ENCODE measurements at places on chromosomes 5 and 9.
A peak's percentile ranks its signal among the peaks of the same experiment; 100 is the strongest.

DNA sequence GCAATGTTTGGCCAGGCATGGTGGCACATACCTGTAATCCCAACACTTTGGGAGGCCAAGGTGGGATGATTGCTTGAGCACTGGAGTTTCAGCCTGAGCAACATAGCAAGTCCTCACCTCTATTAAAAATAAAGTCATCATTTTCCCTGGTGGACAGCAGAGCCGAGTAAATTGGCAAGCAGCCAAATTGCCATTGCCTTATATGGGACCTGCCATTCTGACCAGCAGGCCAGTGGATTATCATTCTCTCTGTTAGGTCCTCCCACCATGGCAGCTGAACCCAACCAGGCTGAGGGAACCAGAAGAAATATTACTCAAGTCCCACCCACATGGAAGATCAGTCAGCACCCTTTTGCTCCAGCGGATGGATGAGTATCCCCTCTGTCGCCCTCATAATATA, 1829.9 kb downstream of the EFNA5 start:
- DNase-seq: peak; percentile 0

GRCh38 chr5:135214897-135215616, 181.0 kb upstream of the PITX1 start:
- DNase-seq: no peak

GRCh38 chr5:179819296-179820126, 1.2 kb upstream of the SQSTM1 start:
- peak; percentile 57 for DNase-seq

- DNase-seq: no peak
Observed at GRCh38 chr5:178465861-178466288, 124.3 kb downstream of the COL23A1 start.

- DNase-seq: no peak
Observed at GRCh38 chr9:30058463-30058862, 2326.0 kb upstream of the ACO1 start.

GRCh38 chr5:131883984-131884383, 61.5 kb downstream of the MEIKIN start:
- no peak for DNase-seq

DNA sequence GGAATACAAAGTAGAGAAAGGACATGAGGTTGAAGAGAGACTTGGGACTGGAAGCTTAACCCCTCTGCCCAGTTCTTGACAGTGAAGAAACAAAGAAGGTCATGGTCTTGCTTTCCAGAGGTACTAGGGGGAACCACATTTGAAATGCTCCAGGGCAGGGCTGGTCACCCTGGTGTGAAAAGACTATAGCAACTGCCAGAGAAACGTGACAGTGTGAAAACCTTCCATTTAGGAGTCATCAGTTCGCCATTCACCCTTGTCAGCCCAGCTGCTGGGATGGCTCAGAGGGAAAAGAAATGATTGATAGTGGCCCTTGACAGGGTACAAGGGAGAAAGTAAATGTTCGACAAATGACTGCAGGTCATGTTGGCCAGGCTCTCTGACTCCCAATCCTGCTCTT, 56.7 kb downstream of the MAT2B start:
- DNase-seq: no peak

- DNase-seq: no peak
Observed at GRCh38 chr9:129598089-129598596, 22.8 kb downstream of the C9orf50 start.

GRCh38 chr5:112682621-112683061, 55.0 kb upstream of the APC start:
- DNase-seq: no peak

GRCh38 chr5:178322736-178323540, 90.3 kb upstream of the PHYKPL start:
- DNase-seq: no peak

GRCh38 chr5:13653709-13654108, 290.8 kb downstream of the DNAH5 start:
- DNase-seq: no peak

DNA sequence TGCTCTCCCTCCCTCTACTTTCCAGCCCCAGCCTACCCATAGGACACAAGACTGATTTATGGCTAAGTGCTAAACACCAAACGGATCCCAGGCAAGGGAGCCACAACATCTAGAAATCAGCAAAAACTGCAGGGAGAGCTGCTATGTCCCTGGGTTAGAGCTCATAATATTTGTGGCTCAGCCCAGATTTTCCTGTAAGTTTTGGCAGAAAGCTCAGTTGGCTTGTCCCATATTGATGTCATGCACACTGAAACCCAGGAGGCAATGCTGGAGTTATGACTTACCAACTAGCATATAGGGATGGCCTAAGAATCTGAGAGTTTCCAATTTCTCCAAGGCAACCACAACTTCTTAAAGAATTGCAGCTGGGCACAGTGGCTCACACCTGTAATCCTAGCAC, 44.7 kb upstream of the MYOT start:
- no peak for DNase-seq

DNA sequence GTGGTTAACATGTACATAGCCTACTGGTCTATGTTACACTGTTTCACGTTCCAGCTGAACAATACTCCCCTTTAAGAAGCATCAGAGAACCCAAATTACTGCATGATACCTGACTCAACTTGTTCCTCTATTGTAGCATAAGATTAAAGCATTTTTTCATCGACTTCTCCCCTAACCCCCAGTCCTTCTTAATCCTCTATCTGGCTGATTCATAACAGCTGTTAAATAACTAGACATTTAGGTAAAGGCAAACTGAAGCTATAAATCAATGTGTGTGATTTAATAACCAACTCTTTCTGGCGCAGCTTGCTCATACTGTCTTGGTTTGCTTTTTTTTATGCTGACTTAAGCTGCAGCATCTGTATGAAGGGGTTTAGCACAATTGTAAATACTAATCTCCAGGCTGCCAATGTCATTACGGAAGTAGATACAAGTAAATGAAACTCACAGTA, 94.2 kb upstream of the MTAP start:
- DNase-seq: no peak

GRCh38 chr5:35804201-35804653, 52.5 kb upstream of the IL7R start:
- DNase-seq: peak; percentile 96

- DNase-seq: no peak
Observed at GRCh38 chr9:137405677-137406081, 17.3 kb downstream of the EXD3 start.

- DNase-seq: no peak
Observed at GRCh38 chr9:26034786-26035185, 356.5 kb upstream of the TUSC1 start.

DNA sequence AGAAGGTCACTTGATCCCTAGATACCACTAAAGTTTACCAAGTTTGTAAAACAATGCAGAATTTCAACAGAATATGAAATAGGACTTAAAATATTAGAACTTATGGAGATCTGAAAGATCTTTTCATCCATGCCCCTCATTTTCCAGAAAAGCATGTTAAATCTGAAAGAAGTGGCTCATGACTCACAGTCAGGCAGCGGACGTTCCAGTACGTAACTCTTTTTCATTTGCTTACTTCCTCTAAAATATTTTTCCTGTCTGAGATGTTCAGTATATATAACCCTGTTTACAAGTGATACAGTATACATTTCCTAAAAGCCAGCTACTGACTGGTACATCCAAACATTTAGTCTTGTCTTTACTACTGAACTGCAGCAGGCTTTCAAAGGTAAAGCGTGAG, 22.3 kb downstream of the FBXW2 start:
- no peak for DNase-seq

DNA sequence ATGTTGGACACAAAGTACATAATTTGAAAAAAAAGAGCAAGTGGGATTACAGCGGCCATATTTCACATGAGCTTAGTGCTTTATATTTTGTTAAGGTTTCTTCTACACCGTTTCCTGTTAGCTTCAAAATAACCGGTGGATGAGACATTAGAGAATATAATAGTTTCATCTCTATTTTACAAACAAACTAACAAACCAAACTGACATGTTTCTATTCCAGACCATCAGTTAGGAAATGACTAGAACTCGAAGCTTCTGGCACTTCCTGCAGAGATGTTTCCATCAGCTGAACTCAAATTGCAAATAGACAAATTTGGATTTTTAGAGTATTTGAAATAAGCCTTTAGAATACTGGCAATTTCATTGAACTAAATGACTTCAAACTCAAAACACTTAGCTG, 86.5 kb downstream of the MTRR start:
- DNase-seq: no peak

GRCh38 chr5:118378959-118379358, 609.4 kb downstream of the DTWD2 start:
- DNase-seq: no peak

- DNase-seq: no peak
Observed at GRCh38 chr5:107535849-107536248, 134.9 kb downstream of the EFNA5 start.

DNA sequence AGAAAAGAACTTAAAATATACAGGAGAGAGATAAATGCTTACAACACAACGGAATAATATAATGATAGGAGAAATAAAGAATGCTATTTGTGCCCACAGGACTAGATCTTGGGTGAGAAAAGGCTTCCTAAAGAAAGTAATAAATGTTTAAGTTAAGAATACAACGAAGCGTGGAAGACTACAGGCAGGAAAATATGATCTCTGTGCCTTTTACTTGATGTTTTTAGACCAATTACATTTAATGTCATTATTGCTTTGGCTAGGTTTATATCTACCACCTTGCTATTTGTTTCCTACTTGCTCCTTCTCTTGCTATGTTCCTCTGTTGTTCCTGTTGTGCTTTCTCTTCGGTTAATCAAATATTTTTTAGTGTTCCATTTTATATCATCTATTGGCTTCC, 80.2 kb upstream of the GOLGA1 start:
- no peak for DNase-seq

- DNase-seq: no peak
Observed at GRCh38 chr5:72695659-72696058, 120.8 kb upstream of the TNPO1 start.

DNA sequence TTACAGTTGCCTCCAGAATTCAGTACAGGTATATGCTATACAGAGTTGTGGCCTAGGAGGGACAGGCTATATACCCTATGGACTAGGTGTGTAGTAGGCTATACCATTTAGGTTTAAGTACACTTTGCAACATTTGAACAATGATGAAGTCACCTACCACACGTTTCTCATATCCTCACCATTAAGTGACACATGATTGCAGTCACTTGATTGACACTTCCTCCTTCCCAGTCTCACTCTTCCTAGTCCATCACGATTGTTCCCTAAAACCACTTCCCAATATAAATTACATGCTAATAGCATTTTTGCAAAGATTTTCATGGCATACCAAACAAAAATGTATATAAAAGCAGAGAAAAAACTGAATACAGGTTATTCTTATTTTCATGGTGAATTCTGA, 312.2 kb downstream of the EPB41L4A start:
- no peak for DNase-seq

DNA sequence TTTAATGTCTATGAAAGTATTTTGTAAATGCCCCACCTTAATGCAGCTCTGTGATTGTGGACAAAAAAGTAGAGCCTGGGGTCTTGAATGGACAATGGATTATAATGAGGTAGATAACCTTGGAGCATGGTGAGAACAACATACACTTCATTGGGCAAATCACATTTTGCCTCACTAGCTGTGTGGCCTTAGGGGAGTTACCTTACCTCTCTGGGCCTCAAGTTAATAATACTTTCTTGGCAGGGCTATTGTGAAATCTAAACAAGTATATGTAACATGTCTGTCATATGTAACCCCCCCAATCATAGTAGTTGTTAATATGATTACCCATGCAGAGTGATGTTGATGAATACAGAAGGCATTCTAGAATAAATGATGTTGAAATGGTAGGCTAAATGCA, 213.6 kb upstream of the ANKRD55 start:
- DNase-seq: no peak

GRCh38 chr5:107739661-107740060, 68.9 kb upstream of the EFNA5 start:
- no peak for DNase-seq

DNA sequence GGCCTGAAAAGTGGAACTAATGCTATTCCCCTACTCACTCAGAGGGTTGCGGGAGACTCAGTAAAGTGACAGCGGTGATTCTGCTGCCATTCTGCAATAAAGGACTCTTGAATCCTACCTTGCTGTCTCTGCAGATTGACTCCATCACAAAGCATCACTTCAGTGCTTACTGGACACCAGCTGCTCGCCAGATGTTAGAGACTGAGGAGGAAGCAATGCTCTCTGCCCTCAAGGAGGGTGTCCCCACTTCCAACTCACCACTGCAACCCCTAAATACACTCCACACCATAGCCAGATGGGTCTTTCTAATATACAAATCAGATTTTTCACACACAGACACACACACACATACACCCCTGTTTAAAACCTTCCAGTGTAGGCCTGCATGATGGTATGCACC, 21.4 kb downstream of the TTLL11 start:
- no peak for DNase-seq

GRCh38 chr9:98790842-98791607, 5.3 kb downstream of the ANKS6 start:
- peak; percentile 11 for DNase-seq

GRCh38 chr9:37947977-37948376, 44.0 kb upstream of the SLC25A51 start:
- no peak for DNase-seq

DNA sequence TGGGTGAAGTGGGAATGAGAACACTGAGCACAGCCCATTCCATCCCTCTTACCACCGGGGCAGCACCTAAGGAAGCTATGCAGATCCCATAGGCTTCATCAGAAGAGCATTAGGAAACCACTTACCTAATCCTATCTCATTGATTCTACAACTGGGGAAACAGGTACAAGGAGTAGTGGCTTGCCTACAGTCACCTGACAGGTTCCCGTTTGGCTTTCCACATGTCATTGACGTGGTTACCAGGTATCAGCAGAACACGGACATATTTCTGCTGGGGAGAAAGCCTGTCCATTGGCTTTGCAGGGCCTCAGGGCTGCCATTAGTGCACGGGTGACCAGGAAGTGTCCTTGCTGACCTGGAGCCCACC, 11.3 kb downstream of the AFAP1L1 start:
- DNase-seq: no peak

DNA sequence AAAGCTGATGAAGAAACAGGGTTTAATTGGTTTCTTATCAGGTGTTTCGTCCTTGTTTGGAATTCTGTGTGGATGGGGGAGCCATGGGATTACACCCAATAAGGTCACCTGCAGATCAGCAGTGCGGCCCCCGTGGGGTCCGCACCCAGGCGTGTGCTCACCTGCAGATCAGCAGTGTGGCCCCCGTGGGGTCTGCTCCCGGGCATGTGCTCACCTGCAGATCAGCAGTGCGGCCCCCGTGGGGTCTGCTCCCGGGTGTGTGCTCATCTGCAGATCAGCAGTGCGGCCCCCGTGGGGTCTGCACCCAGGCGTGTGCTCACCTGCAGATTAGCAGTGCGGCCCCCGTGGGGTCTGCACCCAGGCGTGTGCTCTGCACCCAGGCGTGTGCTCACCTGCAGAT, 41.7 kb upstream of the CEP72 start:
- DNase-seq: no peak

- peak; percentile 55 for DNase-seq
Observed at GRCh38 chr5:126339215-126339805, 83.9 kb upstream of the GRAMD2B start.
